ENCODE measurements at places on chromosomes 2 and 18. TPM values are rescaled to one million over a fixed set of nuclear protein-coding genes. Genes with fewer than 3 reads are reported as not detected.

- DNase-seq = no peak
These were observed 13.0 kb downstream of the POLR2D start for GRCh38 chr2:127844973-127845372.

DNA sequence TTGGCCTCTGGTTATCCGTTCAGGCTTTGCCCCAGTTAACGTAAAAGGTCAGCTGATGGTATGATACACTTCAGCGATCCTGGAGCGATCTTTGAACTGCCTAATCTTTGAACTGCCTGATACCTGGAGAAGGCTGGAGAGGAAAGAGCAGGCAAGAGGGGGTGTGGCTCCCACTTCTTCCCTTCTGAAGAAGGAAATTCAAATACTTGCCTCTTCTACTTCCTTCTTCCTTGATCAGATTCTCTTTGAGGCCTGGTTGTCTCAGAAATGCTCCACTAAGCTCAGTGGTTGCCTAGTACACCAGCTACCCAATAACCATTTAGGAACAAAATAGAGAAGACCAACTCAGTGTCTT is 619 bp downstream of the GALM start:
- no peak for DNase-seq

- no peak for DNase-seq
These were observed 42.1 kb upstream of the EVA1A start for GRCh38 chr2:75602724-75603342.

GRCh38 chr2:1940679-1941078 is 196.4 kb upstream of the PXDN start:
- DNase-seq = no peak

- no peak for DNase-seq
These were observed 7.6 kb downstream of the FN1 start for GRCh38 chr2:215428060-215428910.

- DNase-seq = no peak
These were observed 374.0 kb downstream of the NCKAP5 start for GRCh38 chr2:133194362-133194655.

DNA sequence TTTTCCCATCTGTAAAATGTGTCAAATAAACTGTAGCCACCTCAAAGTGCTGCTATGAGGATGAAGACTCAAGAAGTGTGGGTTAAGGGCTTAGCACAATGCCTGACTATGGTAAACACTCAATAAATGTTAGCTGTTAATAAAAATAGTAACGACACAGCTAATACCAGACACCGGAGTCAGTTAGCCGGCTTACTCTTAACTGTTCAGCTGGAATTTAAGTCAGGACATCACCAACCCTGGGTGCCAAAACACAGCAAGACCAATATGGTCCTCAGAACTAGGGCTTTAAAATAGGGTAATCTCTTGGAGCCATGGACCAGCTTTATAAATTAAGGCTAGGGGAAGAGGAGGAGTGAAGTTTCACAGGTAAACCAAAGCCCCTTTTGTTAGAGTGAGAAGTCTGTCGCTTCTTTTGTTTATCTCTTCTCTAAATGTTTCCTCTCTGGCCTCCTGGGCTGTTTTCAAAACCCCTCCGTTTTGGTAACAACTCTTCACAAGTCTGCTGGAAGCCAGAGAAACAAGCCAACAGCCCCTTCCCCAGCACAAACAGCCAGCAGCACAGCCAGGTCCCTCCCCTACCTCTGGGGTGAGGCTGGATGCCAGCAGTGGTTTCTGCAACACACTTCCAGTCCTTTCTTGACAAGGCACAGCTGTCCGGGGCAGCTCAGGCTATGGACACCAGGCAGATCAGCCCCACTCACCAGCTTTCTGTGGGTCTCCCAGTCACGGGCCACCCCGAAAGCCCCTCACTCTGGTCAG is 13.8 kb upstream of the FZD7 start:
- DNase-seq = no peak

- DNase-seq = no peak
These were observed 44.4 kb downstream of the SPATS2L start for GRCh38 chr2:200350850-200351285.

- DNase-seq = no peak
These were observed 164.0 kb upstream of the SIX3 start for GRCh38 chr2:44777537-44777936.

GRCh38 chr2:62687636-62688035 is 17.9 kb upstream of the EHBP1 start:
- no peak for DNase-seq

DNA sequence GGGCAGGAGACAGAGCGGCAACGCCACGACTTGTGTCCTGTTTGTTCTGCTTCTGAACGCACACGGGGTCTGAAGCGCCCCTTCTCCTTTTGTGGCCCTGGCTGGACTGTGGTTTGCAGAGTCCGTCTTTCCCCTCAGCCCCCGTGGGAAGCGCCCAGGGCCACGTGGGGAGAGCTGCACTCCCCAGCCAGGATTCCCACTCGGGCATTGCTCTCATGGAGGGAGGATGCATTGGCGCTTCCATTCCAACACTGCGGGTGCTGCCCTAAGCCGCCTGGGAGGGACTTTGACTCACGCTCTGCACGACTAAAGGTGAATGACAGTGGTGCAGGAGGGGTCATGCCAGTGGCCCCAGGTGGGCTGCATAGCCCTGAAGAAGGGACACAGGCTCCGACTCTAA is 52.5 kb downstream of the TIMM21 start:
- no peak for DNase-seq

GRCh38 chr2:64086347-64087082 is 57.7 kb downstream of the PELI1 start:
- no peak for DNase-seq

DNA sequence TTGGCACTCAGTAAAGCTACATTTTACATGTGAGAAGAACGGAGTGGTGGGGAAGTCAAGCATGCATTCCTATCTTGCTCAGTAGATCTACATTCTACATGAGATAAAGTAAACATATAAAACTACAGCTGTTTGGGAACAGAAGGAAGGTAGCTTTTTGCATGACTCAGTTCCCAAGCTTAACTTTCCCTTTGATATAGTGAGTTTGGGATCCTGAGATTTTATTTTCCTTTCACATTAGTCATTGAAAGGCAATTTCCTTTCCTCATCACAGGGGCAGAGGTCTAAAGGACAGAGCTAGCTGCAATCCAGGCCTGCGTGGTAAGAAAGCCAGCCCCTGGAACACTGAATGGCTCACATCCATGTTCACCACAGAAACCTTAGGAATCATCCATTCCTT is 257.2 kb downstream of the SRBD1 start:
- DNase-seq = peak; percentile 96

DNA sequence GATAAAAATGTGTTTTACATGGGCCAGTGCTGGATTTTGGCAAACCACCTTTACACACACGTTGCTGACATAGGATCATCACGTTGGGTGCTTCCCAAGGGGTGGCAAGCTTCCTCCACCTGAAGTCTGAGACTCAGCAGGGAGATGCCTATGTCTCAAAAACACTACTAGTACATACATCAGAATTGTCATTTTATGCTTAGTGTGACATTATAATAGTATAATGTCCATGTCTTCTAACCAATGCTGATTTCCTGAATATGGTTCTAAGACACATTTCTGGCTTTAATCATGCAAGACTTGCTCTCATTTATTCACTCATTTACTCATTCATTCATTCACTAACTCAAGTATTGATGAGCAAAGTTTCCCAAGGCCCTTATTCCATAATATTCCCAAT is 322.3 kb downstream of the LNPK start:
- DNase-seq = no peak

DNA sequence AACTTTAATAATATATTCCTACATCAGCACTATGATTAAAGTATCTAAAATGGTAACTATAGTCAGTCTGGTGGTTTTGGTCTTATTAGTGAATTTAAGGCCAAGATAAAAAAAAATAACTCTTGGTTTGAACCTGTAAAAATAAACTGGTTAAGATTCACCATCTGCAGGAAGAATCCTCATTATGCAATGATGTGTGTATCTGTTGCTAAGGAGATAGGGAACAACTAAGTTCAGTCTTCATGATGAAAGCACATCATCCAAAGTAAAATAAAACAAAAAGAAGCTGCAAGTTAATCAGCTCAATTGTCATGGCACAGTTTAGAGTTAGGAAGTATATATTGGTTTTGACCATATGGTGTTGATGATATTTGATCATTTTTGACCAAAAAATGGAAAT is 466.0 kb downstream of the NYAP2 start:
- peak; percentile 16 for DNase-seq

DNA sequence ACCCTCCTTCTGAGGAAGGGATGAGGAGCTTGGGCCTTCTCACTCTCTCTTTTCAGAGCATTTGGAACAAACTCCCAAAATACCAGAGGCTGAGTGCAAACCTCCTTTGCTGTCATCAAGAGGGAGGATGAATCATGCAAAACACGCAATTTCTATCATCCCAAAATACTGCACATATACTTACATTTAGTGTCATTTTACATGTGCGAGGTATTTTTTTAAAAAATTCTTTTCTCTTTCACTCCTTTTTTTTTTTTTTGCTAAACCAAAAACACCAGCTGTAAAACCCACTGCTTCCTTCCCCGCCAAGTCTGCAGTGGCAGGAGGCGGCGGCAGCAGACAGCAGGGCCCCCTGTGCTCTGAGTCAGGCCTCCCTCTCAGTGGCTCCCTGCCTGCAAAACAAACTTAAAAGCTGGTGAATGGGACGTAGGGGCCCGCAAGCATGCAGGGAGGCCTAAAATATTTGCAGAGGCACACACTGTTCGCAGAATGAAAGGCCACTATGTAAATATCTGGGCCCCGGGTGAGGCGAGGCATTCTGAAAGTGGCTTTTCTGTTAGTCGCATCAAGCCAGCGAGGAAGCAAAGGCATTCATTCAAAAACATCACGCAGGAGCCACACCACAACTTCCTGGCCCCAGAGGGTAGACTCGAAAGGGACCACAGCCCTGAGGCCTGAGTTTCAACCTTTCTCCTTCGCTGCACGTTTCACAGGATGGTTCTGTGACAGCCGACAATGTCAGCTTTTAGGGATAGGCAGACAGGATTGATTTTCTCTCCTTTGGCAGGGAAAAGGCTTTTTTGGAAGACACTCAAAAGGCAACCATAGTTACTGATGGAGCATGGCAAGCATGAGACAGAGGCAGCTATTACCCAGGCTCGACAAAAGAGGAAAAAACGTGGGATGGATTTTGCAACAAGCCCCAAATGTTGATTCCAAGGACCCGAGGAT is 73.4 kb downstream of the ACTR2 start:
- peak; percentile 72 for DNase-seq

DNA sequence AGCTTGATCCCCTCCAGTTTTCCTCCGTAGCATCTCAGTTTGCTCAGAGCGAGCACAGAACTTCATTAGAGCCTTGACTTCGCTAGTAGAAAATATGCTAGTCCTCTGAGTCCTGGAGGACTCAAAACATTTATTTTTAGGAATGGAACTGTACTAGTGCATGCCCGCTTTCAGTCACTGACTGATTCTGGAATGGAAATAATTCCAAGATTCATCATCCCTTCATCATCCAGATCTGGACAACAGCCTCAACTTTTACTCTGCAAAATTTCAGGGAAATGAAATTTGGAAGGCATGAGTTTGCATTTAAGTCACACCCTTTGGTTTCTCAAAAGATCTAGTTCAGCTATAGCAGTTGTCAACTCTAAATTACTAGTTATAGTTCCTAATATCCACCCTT is 304.6 kb downstream of the XIRP2 start:
- DNase-seq = peak; percentile 49

- no peak for DNase-seq
These were observed 34.8 kb downstream of the GPATCH11 start for GRCh38 chr2:37119157-37119556.

GRCh38 chr2:119407430-119408220 is 24.0 kb upstream of the TMEM37 start:
- peak; percentile 43 for DNase-seq

- no peak for DNase-seq
These were observed 114.7 kb downstream of the KCNF1 start for GRCh38 chr2:11026286-11026921.

DNA sequence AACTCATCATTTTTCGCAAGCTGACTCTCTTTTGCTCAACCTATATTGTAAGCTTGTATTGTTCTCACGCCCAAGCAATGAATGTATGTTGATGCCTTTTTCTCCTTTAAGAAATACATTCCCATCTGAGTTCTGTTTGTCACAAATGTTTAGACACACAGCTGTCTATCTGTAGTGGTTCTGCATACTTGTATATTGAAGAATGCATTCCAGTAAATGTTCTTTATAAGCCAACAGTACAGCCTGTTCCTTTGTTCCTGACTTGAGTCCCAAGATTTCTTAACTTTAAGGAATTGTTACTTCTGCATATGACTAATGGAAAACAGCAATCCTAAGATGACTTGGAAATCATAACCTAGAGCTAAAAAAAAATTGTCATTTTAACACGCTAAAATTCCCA is 849.1 kb upstream of the POU3F3 start:
- no peak for DNase-seq

DNA sequence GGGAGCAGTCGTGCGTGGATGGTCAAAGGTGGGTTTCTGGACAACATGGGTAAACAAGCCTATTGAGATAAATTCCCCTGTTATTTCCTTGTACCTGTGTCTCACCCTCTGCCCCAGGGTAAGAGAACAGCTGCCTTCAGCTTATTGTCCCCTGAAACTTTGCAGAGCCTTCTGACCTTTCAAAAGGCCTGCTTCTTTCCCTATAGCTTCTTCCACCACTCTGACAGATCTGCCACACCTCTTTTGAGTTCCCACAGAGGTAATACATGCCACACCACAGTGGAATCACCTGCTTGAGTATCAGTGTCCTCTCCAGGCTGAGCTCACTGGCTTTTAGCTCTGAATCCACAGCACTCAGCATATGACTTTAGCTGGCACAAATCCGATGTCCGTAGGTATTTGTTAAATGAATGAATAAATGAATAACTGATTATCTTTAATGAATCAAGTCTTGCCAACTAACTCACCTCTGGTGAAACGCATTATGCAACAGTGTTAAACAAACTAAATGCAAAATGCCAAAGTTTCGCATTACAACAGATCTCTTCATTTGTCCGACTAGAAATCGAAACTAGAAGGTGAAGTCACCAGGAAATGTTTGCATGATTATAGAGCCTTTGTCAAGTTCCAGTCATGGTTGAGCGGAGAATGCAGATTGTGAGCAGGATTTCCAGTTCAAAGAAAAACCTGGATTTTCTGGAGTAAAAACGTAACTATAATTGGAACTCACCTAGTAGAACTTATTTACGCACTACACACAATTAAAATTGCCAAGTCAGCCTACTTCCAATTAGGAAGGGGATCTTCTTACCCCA is 16.4 kb downstream of the DYNAP start:
- DNase-seq = no peak

- no peak for DNase-seq
These were observed 133.7 kb upstream of the ZFP36L2 start for GRCh38 chr2:43360137-43360536.

SERPINB2 gene
- 5.3 TPM for polyA plus RNA-seq

PSD4 gene
- 0.37 TPM for polyA plus RNA-seq

DGKD gene
- 10.8 TPM for polyA plus RNA-seq

FOXI3 gene
- not detected for polyA plus RNA-seq

SOX11 gene
- 2.8 TPM for polyA plus RNA-seq

LRP1B gene
- polyA plus RNA-seq = 0.15 TPM

NR4A2 gene
- polyA plus RNA-seq = 1.0 TPM

ABCB6 gene
- 22.2 TPM for polyA plus RNA-seq

HNMT gene
- 36.2 TPM for polyA plus RNA-seq

CHRND gene
- not detected for polyA plus RNA-seq

Measured in AG04450 (cell line).